Stimulated activated CD8-positive, alpha-beta memory T cell treated with anti-CD3 and anti-CD28 coated beads, Interleukin-7, amount 100 ng/mL, for 4 hours (primary cell): ENCODE measurements at places on chromosomes 12 and 14.

DNA sequence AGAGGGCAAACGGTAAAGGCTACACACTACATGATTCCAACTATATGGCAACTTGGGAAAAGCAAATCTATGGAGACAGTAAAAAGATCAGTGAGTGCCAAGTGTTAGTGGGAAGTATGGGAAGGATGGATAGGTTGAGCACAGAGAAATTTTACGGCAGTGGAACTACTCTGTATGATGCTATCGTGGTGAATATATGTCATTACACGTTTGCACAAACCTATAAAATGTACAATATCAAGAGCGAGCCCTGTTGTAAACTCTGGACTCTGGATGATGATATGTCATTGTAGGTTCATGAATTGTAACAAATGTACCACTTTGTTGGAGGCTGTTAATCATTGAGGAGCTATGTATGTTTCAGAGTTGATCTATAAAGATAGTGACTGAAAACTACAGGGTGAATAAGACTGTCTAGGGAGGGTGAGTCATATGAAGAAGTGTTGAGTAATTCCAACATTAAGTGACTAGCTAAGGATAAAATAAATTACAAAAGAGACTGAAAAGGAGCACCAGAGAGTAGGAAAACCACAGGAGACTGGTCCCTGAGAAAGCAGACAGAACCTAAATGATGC, 349.2 kb upstream of the LMO3 start:
- no peak for DNase-seq

GRCh38 chr12:132307976-132308852, 21.2 kb downstream of the GALNT9 start:
- DNase-seq, result no peak

DNA sequence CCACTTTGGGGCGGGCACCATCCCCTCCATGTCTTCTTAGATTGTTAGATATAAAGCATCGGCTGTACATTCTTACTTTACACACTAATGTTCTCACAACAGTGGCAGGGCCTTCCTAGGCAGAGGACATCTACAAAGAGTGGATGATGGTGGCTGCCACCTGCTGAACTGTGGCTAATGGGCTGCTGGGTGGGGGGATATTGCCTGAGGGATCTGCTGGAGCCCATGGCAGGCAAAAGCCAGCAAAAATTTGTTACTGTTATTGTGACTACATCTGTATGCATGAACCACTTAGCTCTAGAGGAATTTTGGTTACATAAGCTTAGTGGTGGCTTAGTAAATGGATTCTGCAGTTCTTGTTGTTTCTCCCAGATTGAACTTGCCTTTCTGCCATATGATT, 52.6 kb downstream of the DIP2B start:
- no peak for DNase-seq

DNA sequence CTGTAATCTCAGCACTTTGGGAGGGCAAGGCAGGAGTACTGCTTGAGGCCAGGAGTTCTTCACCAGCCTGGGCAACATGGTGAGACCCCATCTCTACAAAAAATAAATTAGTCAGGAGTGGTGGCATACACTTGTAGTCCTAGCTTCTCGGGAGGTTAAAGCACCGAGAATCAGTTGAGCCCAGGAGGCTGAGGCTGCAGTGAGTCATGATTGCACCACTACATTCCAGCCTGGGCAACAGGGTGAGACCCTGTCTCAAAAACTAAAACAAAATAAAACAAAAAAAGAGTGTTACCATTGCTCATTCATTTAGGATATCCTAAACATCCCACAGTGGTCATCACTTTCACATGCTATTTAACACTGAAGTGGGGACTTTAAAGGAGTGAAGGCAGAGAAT, 7.8 kb downstream of the NEK9 start:
- no peak for DNase-seq
